ENCODE measurements at places on chromosomes 5 and 9.

GRCh38 chr9:114317665-114318357 lies 5.1 kb upstream of the ORM1 start:
- no peak for DNase-seq

DNA sequence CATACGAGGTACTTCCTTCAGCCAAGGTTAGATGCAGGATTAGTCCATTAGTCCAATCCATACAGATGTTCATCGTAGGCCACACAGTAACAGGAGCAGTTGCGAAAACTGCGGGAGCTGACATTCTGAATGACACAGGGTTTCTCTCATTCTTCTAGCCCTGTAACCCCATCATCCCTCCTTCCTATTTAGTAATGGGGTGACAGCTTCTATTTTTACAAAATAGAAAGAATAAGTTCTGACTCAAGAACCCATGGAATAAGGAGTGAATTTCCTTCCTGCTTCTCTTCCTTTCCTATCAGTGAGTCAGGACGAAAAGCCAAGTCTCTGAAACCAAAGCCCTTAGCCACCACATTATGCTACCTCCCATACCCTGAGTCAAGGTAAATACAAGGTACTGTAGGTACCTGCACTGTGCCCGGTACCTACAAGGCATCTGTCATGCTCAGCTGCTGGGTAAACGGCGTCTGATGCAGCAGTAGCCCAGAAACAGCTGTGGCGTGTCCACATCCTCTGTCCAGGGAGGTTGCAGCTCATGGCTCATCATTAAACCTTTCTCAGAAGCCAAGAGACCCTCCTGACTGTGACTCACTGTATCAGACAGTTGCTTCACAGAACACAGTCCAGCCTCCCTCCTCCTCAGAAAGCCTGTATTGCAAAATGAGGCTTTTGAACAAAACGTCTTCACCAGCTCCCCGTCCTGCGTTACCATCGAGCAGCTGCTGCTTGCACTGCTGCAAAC lies 84.2 kb downstream of the ESM1 start:
- no peak for DNase-seq

GRCh38 chr5:106172681-106173532 lies 1497.8 kb downstream of the EFNA5 start:
- no peak for DNase-seq

GRCh38 chr9:136519263-136520052 lies 26.4 kb downstream of the NOTCH1 start:
- DNase-seq, result no peak

GRCh38 chr5:66843065-66843464 lies 246.9 kb downstream of the MAST4 start:
- DNase-seq, result no peak

DNA sequence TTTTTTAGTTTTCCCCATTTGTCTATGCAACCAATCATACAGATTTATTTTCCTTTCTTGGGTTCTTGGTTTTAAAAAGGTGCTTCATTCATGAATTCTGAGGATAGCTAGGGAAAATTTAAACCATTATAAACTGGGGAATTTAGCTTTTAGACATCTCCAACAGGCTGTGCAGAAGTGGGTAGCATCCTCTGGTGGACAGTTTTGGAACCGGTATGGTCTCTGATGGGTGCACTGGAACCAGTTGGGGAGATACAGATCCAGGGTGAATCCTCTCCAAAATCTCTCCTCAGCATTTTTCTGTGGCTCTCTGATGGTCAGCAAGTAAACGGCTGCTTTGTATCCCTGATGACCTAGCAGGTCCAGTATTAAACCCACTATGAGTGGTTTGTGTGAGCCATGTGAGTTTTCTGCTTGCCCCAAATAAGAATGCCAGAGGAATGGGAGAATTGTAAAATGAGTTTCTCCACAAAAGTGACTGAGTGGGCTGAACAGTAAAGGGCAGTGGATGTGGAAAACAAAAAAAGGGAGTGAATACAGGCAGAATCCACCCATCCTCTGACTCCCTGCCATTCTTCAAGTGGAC lies 9.1 kb upstream of the DNAJC25 start:
- peak; percentile 56 for DNase-seq

DNA sequence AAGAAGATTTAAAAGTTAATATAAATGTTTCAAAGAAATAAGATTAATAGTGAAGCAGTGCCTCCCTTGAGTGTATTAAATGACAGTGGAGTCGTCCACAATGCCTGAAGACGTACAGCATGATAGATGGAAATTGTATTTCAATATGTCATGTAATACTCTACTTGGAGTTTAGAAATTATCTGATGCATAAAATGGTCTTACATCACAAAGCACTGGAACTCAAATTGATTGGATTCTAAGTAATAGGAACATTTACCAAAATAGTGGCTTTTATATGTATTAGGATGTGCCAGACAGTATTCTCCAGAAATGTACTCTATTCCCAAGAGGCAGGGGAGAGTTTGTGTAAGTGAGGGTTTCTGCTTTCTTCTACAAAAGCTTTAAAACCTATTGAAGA lies 49.4 kb downstream of the CDH10 start:
- DNase-seq, result no peak

- peak; percentile 93 for DNase-seq
Observed at GRCh38 chr9:34376596-34377403, at the start of gene MYORG. Gene MYORG, minus strand, starts transcription at chr9:34376898. Its CDS starts 3,955 bp downstream, at chr9:34372943.

GRCh38 chr5:134540747-134541733 lies 15.6 kb downstream of the JADE2 start:
- DNase-seq, result no peak

Data from CD8-positive, alpha-beta T cell (primary cell).